SK-MEL-5 (cell line): ENCODE measurements at places on chromosomes 16 and 17. TPM values are rescaled to one million over a fixed set of nuclear protein-coding genes. Genes with fewer than 3 reads are reported as not detected.

Gene TMEM114
- not detected in 2 replicates for total RNA-seq

Gene HOXB8
- 0.69 and 1.6 TPM in 2 replicates for total RNA-seq

Gene ATXN1L
- total RNA-seq, result 10.3 and 10.5 TPM in 2 replicates

Gene SCARF1
- 0.11 and 0.16 TPM in 2 replicates for total RNA-seq

Gene TNFRSF12A
- 34.3 and 41.2 TPM in 2 replicates for total RNA-seq

Gene SULT1A3
- 1.4 and 3.6 TPM in 2 replicates for total RNA-seq

Gene RFFL
- total RNA-seq, result 9.7 and 11.2 TPM in 2 replicates

Gene LGALS9C
- not detected in 2 replicates for total RNA-seq

Gene P2RX1
- not detected in 2 replicates for total RNA-seq

Gene DPEP2
- total RNA-seq, result not detected in 2 replicates

Gene GPR142
- not detected in 2 replicates for total RNA-seq

Gene HSD17B2
- total RNA-seq, result not detected in 2 replicates

Gene CCDC144A
- total RNA-seq, result 0.61 TPM in 1 of 2 replicates, not detected in the other

Gene CXCL16
- total RNA-seq, result 10.0 and 10.7 TPM in 2 replicates

Gene IRX6
- 3.2 TPM in 2 replicates for total RNA-seq

Gene NKD1
- 0.72 and 0.74 TPM in 2 replicates for total RNA-seq

Gene TOM1L1
- total RNA-seq, result 51.8 and 54.8 TPM in 2 replicates

Gene C16orf86
- total RNA-seq, result 0.98 and 3.1 TPM in 2 replicates

Gene GRIN2C
- total RNA-seq, result 0.40 TPM in 1 of 2 replicates, not detected in the other

Gene LSM12
- 49.2 and 49.8 TPM in 2 replicates for total RNA-seq

Gene CRHR1
- total RNA-seq, result 0.27 and 0.48 TPM in 2 replicates

Gene MILR1
- total RNA-seq, result not detected in 2 replicates

Gene SLFN14
- total RNA-seq, result not detected in 2 replicates

Gene TMC7
- 1.0 and 1.5 TPM in 2 replicates for total RNA-seq

Gene FBXO39
- total RNA-seq, result not detected in 2 replicates

Gene MAF
- 10.0 and 10.2 TPM in 2 replicates for total RNA-seq

Gene GDPD1
- 13.6 and 14.3 TPM in 2 replicates for total RNA-seq

Gene SLFN11
- total RNA-seq, result 0.11 TPM in 1 of 2 replicates, not detected in the other

Gene ARHGAP27
- total RNA-seq, result 2.2 and 4.7 TPM in 2 replicates

Gene TERB1
- total RNA-seq, result not detected in 2 replicates

Gene MYH11
- total RNA-seq, result 0.03 TPM in 1 of 2 replicates, not detected in the other

Gene CRAMP1
- total RNA-seq, result 4.7 and 5.4 TPM in 2 replicates

Gene ABCC3
- not detected in 2 replicates for total RNA-seq

Gene TBC1D3
- total RNA-seq, result not detected in 2 replicates

Gene ICAM2
- 0.71 TPM in 1 of 2 replicates, not detected in the other for total RNA-seq

Gene ATP6V0A1
- total RNA-seq, result 59.0 and 67.2 TPM in 2 replicates

Gene OR1D2
- not detected in 2 replicates for total RNA-seq

Gene COPZ2
- total RNA-seq, result 9.3 and 10.2 TPM in 2 replicates

Gene KRT37
- total RNA-seq, result not detected in 2 replicates

Gene C17orf100
- 1.2 and 1.5 TPM in 2 replicates for total RNA-seq

Gene EPN3
- 0.03 TPM in 1 of 2 replicates, not detected in the other for total RNA-seq

Gene GPRC5C
- 0.45 TPM in 1 of 2 replicates, not detected in the other for total RNA-seq

Gene ZSCAN10
- 0.13 TPM in 1 of 2 replicates, not detected in the other for total RNA-seq

Gene CLEC19A
- total RNA-seq, result not detected in 2 replicates

Gene RPUSD1
- total RNA-seq, result 32.6 and 36.9 TPM in 2 replicates

Gene APOH
- total RNA-seq, result not detected in 2 replicates

Gene NUTF2
- total RNA-seq, result 67.0 and 76.6 TPM in 2 replicates

Gene ASPA
- total RNA-seq, result 0.59 and 1.8 TPM in 2 replicates

Gene TPSD1
- not detected in 2 replicates for total RNA-seq

Gene GINS2
- total RNA-seq, result 9.8 and 10.9 TPM in 2 replicates

Gene CAPNS2
- total RNA-seq, result 0.37 and 0.40 TPM in 2 replicates

Gene LRRC46
- total RNA-seq, result not detected in 2 replicates

Gene CHMP6
- total RNA-seq, result 17.6 and 23.5 TPM in 2 replicates

Gene OR1A1
- not detected in 2 replicates for total RNA-seq

Gene SLC47A1
- total RNA-seq, result 17.0 and 17.3 TPM in 2 replicates
